ENCODE measurements at places on chromosomes 16 and 17. TPM values are rescaled to one million over a fixed set of nuclear protein-coding genes. Genes with fewer than 3 reads are reported as not detected.

Gene ITGB3
- not detected for polyA plus RNA-seq

GRCh38 chr16:70767377-70768202 lies 33.4 kb downstream of the VAC14 start:
- H3K27ac ChIP-seq = no peak overlapping the region
- H3K4me1 ChIP-seq = no peaks in the 10 kb centered on the region
- H3K36me3 ChIP-seq = no peaks in the 10 kb centered on the region
- no peaks in the 10 kb centered on the region for H3K27me3 ChIP-seq
- no peak overlapping the region for H3K4me3 ChIP-seq
- DNase-seq = no peak

DNA sequence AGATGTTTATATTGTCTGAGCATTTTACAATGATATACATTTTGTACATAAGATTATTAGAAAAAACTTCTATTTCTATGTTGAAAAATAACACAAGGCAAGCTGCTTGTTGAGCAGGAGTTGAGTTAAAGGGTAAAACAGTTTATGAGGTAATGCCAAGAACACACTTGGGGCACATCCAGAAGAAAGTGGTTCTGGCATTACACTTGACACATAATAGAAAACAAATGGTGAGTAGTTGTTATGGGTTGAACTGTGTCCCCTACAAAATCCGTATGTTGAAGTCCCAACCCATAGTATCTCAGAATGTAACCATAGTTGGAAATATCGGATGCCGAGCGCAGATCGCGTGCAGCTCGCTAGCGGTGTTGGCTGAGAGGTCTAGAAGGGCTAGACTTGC lies 354.3 kb upstream of the GOT2 start:
- no peak for DNase-seq
- H3K36me3 ChIP-seq = no peaks in the 10 kb centered on the region
- no peaks in the 10 kb centered on the region for H3K4me1 ChIP-seq
- H3K4me3 ChIP-seq = no peak overlapping the region

DNA sequence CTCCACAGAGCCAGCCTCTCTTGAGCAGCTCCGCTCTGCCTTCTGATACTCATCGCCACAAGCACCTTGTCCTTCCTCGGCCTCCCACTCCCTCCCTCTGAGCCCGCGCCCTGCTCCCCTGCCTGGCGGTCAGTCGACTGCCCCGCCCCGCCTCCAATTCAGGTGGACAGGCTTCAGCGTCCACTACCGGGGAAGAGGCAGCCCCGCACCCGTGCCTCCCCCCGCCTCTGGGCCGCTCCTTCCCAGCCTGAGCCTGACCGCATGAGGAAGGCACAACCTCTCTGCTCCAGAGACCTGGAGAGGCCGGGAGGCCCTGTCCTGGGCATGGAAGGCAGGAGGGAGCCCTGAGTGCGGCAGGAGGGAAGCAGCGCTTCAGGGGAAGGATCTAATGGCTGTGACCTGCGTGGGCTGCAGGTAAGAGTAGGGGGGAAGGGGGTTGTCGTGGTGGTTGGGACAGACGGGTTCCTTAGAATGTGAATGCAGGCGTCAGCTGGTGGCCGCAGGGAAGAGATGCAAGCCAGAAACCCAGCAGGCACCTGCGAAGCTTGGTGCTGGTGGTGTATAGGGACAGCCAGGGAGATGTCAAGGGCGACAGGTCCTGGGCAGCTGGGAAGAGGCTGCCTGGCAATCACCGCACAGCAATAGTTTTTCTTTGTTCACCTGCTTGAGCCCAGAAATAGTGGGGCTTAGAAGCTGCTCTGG lies 3.0 kb upstream of the SLC6A4 start:
- no peak overlapping the region for H3K27ac ChIP-seq
- no peaks in the 10 kb centered on the region for H3K36me3 ChIP-seq
- H3K4me1 ChIP-seq = peaks cover 27% of the 10 kb centered on the region
- peak; percentile 36 for DNase-seq

DNA sequence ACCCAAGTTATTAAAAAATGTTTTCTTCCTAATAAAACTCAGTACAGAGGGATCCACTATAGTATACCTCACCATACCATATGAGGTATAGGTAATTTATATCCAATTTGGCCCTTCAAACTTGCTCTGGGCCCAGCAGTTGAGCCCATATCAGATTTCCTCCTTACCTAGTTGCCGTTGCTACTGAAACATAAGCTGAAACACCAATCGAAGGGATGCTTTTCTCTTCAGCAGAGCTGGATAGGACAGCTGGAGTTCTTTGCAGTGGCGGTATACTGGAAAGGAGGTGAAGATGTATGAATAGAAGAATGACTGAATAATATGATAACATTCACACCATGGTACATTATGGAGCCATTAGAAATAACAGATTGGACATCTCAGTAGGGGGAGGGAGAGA lies 42.7 kb downstream of the TNRC6C start:
- no peaks in the 10 kb centered on the region for H3K27me3 ChIP-seq
- peaks cover 31% of the 10 kb centered on the region for H3K4me1 ChIP-seq
- peak; percentile 43 for DNase-seq
- H3K4me3 ChIP-seq = no peak overlapping the region
- H3K27ac ChIP-seq = no peak overlapping the region

Gene SGCA
- polyA plus RNA-seq = not detected

Measured in GM23338 (cell line).